AG04450 (cell line): ENCODE measurements at places on chromosomes 1 and 21.
A peak's percentile ranks its signal among the peaks of the same experiment; 100 is the strongest.

- no peak for DNase-seq
These were observed 66.6 kb downstream of the FAF1 start for GRCh38 chr1:50893466-50893865.

DNA sequence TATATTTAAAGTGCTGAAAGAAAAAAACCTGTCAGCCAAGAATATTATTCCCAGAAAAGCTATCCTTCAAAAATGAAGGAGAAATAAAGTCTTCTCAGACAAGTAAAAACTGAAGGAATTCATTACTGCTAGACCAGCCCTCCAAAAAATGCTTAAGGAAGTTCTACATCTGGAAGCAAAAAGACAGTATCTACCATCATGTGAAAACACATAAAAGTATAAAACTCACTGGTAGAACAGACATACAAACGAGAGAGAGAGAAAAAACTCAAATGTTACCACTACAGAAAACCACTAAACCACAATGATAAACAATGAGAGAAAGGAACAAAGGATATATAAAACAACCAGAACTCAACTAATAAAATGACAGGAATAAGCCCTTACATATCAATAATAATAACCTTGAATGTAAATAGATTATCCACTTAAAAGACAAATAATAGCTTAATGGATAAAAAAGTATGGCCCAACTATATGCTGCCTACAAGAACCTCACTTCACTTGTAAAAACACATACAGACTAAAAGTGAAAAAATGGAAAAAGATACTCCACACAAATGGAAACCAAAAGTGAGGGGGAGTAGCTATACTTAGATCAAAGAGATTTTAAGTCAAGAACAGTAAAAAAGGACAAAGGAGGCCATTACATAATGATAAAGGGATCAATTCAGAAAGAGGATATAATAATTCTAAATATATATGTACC lies 22.0 kb downstream of the NSL1 start:
- DNase-seq: no peak

DNA sequence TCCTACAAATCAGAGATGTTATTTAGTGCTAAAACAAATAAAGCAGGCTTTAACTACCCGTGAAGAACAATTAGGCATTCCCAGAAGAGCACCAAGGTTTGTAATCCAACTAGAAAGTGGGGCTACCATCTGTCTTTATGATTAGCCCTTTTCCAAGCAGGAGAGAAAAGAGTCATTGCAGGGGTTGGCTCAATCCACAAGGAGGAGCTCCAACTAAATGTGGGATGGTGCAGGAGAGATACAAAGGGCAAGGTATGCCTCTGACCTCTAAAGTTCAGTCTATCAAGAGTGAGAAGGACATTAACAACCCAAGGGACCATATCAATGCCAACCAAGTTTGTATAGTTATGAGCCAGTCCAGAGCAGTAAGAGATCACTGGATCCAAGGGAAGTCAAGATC lies 382.7 kb upstream of the DUSP10 start:
- DNase-seq: no peak

DNA sequence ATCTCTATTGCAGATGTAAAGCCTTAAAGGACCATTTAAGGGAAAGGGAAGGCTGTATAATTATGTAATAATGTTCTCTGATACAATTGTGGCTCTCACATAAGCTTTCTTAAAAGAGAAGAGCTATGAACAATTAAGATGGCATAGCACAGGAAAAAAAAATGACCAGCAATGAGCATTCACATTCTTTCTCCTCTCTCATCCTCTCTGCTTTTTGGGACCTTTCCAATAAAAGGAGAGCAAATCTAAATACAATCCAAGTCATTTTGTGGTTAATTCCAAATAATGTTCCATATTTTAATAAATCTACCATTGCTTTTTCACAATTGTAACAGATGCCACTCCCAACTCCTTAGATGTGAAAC lies 23.5 kb downstream of the SMYD3 start:
- no peak for DNase-seq

- peak; percentile 96 for DNase-seq
These were observed at the start of gene TOR1AIP1 for GRCh38 chr1:179882253-179883039. TOR1AIP1 (plus strand) TSS chr1:179882285; CDS start chr1:179882503, 218 bp downstream.

- DNase-seq: no peak
These were observed 782.4 kb upstream of the BRINP3 start for GRCh38 chr1:191260056-191260455.

GRCh38 chr1:61887931-61888564 lies 145.8 kb downstream of the PATJ start:
- no peak for DNase-seq

DNA sequence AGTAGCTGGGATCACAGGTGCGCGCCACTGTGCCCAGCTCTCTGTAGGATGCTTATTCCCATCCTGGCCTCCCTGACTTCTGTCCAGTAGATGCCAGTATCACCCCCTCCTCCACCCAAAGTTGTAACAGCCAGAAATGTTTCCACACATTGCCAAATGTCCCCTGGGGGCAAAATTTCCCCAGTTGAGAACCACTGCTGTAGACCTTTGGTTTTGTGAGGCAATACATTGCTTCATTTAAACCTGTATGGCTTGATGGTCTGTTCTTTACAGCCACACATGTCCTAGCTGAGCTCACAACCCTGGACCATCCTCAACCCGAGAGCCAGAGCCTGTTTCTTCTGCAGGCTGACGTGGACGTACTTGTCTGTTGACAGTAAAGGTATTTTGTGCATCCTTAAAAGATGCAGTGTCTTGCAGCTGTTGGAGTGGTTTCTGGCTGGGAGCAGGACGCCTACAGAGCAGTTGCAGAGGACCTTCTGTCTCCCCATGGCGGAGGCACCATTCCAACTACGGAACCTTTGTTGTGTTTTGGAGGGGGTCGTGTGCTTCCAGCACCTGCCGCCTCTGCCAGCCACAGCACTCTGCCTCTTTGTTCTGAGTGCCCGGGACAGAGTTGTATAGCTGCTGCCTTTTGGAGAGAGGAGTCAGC lies 26.6 kb downstream of the DOP1B start:
- DNase-seq: no peak

DNA sequence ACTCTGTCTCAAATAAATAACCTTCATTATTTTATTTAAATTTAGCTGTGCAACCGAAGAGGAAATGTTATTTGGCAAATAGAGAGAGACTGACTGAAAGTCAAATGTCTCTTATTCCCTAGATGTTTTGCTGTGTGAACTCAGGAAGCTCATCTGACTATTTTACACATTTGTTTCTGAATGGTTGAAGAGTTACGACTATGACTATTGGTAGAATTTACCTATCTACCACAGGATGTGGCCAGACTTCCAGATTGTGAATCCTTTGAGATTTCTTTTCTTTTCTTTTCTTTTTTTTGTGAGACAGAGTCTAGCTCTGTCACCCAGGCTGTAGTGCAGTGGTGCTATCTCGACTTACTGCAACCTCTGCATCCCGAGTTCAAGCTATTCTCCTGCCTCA lies 5.3 kb upstream of the SDE2 start:
- no peak for DNase-seq

DNA sequence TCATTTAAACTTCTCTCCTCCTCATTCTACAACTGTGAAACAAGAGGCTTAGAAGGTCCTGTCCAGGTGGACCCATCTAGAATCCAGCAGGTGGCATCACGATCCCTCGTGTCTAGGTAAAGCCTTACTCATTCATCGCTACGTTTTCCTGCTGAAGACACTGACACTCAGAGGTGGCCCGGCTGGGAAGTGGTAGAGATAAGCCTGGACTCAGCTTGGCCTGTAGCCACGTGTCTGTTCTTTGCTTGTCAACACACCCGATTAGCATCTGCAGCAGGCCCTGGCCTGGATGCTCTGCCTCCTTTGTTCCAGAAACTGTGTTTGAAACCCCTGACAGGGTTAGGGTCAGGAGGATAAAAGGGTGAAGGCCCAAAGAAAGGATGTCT lies 43.4 kb downstream of the PARP1 start:
- DNase-seq: no peak

DNA sequence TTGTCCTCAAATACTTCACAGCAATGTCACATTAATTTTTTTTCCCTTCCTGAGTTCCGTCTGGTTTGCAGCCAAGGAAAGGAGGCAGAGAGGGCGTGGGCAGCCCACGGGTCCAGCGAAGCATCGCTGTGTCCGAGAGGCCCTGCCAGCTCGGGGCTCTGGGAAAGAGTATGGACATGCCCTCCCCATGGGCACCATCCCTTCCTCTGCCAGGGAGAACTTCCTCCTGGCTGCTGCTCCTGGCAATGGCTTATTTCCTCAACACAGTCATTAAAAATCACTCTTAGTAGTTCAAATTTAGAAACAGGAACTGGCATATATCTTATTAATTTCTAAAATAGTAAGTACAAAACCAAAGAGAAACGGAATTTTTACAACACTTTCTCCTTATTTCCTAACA lies 115.4 kb downstream of the RIPK4 start:
- no peak for DNase-seq

GRCh38 chr1:91511386-91511785 lies 10.7 kb downstream of the CDC7 start:
- DNase-seq: no peak

DNA sequence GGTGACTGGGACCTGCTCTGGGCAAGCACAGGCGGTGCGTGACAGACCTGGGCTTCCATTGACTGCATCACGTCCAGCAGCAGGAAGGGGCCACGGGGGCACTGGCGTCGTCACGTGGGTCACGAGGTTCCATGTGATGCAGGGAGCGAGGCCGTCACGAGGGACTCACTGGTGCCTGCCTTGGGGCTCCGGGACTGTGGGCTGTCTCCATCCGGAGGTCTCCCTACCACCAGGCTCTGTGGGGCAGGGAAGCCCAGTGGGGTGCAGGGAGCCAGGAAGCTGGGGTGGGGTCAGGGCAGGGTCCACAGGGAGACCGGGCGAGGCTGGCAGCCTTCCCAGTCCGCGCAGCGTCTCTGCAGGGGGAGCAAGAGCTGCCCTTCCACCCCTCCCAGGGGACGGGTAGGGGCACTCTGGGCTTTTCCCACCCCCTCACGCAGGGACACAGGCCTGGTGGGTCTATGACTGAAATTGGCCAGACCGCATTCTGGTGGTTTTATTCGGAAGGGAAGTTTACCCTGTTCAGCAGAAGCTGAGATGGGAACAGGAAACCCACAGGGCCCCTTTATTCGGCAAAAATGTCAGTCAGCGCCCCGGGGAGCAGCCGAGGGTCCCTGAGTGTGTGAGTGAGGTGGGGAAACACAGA lies 416 bp upstream of the TNFRSF14 start:
- no peak for DNase-seq

GRCh38 chr21:26850116-26850643 lies 5.0 kb upstream of the ADAMTS1 start:
- no peak for DNase-seq

- no peak for DNase-seq
These were observed 89.4 kb downstream of the PTPRU start for GRCh38 chr1:29325675-29326074.

DNA sequence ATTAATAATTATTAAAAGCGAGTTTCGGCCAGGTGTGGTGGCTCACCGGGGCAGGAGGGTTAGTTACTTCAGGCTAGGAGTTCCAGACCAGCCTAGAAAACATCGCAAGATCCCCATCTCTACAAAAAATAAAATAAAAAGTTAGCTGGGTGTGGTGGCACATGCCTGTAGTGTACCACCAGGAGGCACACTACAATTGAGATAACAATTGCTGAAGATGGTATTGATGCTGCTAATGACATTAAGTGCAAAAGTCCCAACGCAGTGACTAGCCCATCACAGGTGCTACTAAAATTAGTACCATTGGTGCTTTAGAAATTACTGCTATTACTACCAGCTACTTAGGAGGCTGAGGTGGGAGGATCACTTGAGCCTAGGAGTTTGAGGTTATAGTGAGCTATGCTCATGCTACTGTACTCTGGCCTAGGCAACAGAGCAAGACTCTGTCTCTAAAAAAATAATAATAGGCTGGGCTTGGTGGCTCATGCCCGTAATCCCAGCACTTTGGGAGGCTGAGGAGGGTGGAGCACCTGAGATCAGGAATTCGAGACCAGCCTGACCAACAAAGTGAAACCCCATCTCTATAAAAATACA lies 156.6 kb downstream of the GREM2 start:
- DNase-seq: no peak

DNA sequence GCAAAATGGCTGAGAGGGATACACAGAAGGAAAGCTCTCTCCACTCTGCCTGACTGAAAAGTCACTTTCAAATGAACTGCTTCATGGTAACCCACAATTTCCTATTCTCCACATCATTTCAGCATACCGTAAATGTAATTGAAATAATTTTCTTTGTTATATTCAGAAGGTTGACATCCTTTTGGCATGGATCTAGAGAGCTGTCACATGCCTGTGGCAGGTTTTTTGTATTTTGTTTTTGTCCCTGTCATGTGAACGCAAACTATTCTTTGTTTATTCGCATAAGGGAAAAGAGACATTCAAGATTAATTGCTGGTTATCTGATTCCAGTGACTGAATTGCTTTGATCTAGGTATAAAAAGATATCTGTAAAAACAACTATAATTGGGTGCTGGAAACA lies 1808.1 kb downstream of the NCAM2 start:
- DNase-seq: no peak

DNA sequence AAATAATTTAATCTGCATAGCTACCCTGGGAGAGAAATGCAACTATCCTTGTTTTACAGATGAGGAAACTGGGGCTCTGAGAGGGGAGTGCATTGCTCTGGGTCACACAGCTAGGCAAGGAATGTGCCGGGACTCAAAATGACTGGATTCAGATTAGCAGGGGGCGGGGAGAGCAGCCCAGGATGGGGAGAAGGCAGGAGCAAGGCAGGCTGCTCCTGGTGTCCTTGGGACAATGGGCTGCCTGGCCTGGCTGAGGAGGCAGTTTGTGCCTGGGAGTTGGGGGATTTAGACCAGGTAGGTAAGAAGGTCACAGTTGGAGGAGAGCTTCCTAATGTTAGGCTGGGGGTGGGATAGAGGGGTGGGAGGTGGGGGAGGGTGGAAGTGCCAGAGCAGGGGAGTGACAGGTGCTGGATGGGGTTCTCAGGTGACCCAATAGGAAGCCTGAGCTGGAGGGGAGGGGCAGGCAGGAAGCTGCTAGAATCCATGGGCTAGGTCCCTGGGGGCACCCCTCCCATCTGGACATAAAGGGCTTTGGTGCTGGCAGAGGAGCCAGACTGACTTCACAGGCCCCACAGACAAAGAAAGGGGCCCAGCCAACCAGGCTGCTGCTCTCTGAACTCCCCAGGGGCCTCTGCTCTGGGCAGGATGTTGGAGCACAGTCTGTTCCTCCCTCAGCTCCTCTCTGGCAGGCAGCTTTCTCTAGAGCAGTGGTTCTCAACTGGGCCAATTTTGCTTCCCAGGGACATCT lies 29.0 kb downstream of the TRIM62 start:
- DNase-seq: no peak

- DNase-seq: no peak
These were observed 7.1 kb upstream of the CRYBG2 start for GRCh38 chr1:26360807-26361604.
